Gastroesophageal sphincter (tissue), 4 donors: ENCODE measurements at places on chromosomes 2 and 18. TPM values are rescaled to one million over a fixed set of nuclear protein-coding genes. Genes with fewer than 3 reads are reported as not detected.

- ATAC-seq = no peak
These were observed 112.7 kb upstream of the DLX2 start for GRCh38 chr2:172215172-172215935.

DNA sequence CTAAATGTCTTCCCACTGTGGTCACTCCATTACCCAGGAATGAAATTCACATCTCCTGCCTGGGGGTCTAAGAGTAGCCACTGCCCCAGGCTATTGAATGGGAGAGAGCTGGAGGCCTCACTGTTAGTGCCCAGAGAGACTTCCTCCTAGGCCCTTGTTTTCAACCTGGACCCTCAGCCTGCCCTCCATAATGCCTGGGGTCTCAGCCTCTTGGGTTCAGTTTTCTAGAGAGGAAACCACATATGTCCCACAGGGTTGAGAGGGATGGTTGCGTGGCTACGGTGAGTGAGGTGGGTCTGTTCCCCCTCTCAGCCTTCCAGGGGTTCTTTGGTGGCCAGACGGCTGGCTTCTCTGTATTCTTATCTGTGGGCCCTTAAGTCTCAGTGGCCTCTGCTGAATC, 43.4 kb downstream of the SPATS2L start:
- ATAC-seq = no peak

DNA sequence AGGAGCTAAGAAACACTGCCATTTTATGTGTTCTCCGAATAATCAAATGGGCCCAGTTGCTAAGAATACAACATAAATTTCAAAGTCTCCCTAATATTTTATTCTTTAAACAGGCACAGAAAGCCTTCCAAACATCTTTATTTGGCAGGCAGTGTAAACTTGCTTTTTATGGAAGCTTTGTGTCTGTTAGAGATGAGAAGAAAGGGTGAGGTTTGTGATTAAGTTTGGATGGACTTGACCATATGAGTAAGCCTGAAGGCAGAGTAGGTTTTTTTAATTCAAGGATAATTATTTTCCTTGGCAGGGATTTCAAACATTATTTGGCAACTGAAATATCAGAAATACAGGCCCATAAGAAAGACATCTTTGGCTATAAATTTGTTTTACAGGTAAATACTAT, 62.9 kb downstream of the COX7A2L start:
- ATAC-seq = no peak

The FAP gene
- 4.6 TPM for total RNA-seq

DNA sequence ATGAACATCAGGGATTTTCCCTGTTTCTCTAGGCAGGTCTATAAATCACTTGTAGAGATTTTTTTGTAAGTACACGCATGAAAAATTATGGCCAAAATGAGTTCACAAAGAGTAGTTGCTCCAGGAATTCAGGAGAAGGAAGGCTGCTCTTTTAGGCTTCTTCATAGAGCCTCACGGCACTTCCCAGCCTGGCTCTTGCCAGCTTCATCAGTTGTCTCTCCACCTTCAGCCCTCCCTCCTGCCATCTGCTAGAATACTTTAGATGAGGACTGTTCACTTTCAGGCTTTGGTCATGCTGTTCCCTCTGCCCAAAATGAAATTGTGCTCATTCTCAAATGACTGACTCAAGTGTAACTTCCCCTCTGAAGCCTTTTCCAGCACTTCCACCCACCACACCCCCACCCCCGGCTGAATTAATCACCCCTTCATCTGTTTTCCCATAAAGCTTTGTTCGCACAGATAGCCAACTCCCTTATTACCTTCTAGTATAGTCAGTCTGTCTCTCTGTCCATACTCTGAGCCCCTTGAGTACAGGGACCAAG, 1.8 kb upstream of the ABCA12 start:
- no peak for ATAC-seq

DNA sequence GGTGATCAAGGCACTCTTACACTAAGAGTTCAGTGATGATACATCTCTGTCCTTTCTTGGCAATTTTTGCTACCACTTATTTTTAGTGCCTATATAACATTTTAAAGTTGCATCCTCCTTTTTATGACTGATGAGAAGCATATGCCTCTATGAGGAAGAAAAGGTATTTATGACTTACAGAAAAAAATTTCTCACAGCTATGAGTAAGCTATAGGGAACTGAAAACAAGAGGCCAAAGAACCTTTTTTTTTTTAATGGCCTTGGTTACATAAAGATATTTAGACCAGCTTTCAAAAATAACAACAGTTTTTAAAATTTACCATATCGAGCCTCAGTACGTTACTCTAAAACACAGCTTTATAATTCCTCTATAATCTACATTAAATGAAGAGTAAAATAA, 21.3 kb downstream of the MBD5 start:
- ATAC-seq = no peak

The RAD51AP2 gene
- not detected for total RNA-seq

The SLC9A2 gene
- 0.57 TPM for total RNA-seq

The POTEJ gene
- total RNA-seq = not detected

- no peak for ATAC-seq
These were observed at the start of gene SP140 for GRCh38 chr2:230225486-230225885. Gene SP140 (plus strand): TSS chr2:230225736. CDS start chr2:230225845, 109 bp downstream.

GRCh38 chr18:907115-907884, 2.6 kb downstream of the ADCYAP1 start:
- peak; percentile 13 for ATAC-seq

DNA sequence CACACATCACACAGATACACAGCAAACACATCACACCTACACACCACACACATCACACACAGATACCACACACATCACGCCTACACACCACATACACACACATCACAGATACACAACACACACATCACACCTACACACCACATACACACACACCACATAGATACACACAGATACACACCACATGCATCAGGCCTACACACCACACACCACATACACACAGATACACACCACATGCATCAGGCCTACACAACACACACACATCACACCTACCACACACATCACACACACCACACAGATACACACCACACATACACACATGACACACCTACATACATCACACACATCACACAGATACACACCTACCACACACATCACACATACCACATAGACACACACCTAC, 158.8 kb downstream of the NDUFA10 start:
- no peak for ATAC-seq

- no peak for ATAC-seq
These were observed 4.1 kb downstream of the DSG3 start for GRCh38 chr18:31451625-31452024.

GRCh38 chr2:27262379-27263286, at the start of gene SLC30A3:
Gene SLC30A3 (minus strand): TSS chr2:27263047. CDS start chr2:27262906, 141 bp downstream.
- ATAC-seq = peak; percentile 38

- no peak for ATAC-seq
These were observed 14.7 kb upstream of the ASNSD1 start for GRCh38 chr2:189646521-189646920.

DNA sequence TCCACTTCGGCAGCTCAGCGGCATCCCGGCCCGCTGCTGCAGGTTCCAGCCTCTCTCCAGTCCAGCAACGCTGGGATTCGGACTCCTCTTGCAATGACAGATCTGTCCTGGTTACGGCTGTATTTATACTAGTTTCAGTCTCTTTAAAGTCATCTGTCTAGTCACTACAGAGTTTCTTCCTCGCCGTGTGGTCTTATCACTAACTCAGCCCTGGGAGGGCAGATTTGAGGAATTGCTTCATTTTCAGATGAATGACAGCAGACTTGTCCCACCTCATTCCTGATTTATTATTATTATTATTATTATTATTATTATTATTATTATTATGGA, 2.2 kb downstream of the KLHL29 start:
- ATAC-seq = no peak

The TUBA3E gene
- not detected for total RNA-seq

DNA sequence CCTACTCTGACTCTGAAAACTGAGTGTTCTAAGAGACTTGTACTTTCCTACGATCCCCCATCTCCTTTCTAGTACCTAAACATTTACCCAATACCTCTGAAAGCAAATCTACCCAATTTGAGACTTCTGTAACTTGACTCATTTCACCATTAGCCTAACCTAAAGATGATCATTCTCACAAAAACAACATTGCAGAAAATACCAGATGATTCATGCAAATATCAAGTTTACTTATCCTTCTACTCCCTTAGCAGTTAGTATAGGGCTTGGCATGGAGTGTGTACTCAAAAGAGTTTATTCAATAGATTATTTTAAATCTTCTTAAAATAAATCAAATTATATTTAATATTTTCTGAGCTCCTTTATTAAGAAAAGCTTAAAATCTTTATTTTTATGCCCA, 89.6 kb downstream of the NR4A2 start:
- ATAC-seq = no peak

The KIF5C gene
- 3.6 TPM for total RNA-seq

DNA sequence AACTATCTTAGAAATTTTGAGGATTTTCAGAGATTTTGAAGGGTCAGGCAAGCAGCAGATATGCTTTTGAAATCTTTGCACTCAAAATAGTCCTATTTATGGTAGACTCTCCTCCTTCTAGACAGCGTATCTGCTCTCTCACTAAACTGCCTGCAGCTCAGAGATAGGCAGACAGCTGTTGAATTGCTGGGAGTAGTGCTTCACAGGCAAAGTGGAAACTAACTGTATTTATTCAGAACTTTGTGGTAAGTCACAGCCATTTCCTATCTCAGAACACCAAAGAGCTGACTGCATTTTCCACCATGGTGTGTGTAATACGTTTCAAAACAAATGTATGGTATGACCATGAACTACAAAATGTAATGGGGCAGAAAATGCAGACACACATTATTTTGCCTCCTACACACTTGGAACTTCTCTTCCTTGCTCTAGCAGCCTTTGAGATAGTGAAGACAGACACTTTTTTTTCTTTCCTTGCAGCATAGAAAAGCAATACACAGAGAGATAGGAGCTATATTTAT, 352.4 kb downstream of the LRP1B start:
- ATAC-seq = no peak

The RAB31 gene
- total RNA-seq = 113 TPM

- no peak for ATAC-seq
These were observed 205.6 kb downstream of the ARHGAP15 start for GRCh38 chr2:143334837-143335236.

DNA sequence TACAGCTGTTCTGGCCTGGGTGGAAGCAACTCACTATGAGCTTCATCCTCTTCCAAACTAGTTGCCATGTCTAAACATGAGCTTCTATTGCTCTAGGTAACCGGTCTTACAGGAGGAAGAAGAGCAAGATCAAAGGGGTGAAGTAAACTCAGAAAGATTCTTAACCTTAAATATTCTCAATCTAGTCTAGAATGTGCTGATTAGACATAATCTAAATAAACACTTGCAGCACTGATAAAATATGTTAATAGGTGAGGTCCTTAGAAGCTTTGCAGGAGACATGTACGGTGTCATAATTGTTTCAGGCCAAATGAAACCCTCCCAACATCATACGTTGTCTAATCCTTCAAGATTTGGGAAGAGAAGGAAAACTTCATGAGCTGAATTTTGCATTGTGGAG, 431.6 kb upstream of the FSHR start:
- no peak for ATAC-seq

DNA sequence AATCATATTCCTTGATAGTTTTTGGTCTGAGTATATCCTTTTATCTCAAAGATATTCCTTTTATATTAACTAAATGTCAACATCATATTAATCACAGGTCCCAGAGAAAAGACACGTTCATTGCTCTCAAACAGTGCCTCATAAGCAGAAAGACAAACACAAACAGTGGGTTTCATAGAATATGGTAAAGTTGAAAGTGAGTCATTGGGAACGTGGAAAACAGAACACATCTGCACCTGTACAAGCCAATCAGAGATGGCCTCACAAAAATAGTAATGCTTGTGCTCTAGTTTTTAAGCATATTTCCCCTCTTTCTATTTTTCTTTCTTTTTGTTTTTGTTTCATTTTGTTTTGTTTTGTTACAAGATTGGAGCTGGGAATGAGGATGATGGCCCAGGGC, 328.4 kb upstream of the MAP2 start:
- no peak for ATAC-seq

The SLC16A14 gene
- 2.5 TPM for total RNA-seq

DNA sequence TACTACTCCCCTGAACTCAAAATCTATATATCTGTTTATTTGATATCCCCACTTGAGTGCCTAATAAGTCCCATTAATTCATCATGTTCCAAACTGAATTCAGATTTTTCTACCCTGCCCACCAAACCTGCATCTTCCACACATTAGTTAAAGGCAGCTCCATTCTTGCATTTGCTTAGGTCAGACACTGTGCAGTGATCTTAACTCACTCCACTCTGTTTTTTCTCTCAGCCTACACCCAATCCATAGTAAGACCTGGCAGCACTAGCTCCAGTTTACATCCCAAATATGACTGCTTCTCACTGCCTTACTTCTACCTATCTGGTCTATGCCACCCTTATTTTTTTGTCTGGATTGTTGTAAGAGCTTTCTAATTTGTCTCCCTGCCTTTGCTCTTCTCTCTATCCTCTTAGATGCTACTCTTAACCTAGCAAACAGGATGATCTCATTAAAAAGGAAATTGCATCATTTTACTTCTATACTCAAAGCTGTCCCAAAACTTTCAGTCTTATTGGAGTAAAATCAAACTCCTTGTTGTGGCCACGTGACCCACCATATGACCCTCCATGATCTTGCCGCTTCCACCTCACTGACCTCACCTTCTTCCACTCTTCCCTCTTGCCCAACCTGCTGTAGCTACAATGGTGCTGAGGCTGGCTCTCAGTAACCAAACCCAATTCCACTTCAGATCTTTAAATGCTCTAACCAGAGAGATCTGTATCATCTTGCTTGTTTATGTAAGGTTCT, 274.9 kb upstream of the FANCL start:
- ATAC-seq = no peak

DNA sequence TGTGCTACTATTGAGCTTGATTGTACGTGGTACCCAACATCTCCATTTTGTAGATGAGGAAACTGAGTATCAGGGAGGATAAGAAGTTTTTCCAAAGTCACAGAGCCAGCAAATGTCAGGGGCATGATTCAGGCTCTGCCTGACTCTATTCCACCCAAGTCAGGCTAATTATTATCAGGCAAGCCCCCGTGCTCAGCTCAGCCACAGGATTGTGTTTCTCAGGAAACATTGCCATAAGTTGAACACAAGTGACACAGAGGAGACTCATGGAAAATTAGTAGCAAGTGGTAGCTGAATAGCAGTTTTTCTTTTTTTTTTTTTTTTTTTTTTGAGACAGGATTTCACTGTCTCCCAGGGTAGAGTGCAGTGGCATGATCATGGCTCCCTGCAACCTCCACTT, 260.5 kb downstream of the C1D start:
- no peak for ATAC-seq

GRCh38 chr2:235398321-235398720, 95.5 kb upstream of the AGAP1 start:
- ATAC-seq = no peak

GRCh38 chr18:72675394-72675793, 131.3 kb upstream of the CBLN2 start:
- ATAC-seq = no peak

- no peak for ATAC-seq
These were observed 267.3 kb downstream of the TCF4 start for GRCh38 chr18:55320424-55321264.

GRCh38 chr2:238096311-238097011, 3.7 kb upstream of the ESPNL start:
- ATAC-seq = no peak

DNA sequence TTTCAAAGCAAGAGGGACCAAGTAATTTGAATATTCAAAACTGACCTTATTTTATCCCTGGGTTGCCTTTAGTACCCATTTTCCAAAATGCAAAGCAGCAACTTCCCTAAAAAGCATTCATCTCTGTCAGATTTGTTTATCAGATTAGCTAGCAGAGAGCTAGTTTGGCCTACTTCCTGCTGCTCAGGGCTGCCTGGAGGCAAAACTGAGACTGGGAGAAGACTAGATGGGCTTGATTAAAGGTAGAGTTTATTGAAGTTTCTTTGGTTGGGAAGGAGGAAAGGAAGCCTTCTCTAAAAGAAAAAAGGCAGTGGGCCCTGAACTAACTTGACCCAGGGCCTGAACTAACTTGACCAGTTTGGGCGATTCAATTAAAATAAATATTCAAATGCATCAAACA, 426.1 kb upstream of the FAM98A start:
- no peak for ATAC-seq

The WDR54 gene
- 9.6 TPM for total RNA-seq
